Right renal pelvis (tissue), 4 donors: ENCODE measurements at places on chromosomes 11 and 22.

DNA sequence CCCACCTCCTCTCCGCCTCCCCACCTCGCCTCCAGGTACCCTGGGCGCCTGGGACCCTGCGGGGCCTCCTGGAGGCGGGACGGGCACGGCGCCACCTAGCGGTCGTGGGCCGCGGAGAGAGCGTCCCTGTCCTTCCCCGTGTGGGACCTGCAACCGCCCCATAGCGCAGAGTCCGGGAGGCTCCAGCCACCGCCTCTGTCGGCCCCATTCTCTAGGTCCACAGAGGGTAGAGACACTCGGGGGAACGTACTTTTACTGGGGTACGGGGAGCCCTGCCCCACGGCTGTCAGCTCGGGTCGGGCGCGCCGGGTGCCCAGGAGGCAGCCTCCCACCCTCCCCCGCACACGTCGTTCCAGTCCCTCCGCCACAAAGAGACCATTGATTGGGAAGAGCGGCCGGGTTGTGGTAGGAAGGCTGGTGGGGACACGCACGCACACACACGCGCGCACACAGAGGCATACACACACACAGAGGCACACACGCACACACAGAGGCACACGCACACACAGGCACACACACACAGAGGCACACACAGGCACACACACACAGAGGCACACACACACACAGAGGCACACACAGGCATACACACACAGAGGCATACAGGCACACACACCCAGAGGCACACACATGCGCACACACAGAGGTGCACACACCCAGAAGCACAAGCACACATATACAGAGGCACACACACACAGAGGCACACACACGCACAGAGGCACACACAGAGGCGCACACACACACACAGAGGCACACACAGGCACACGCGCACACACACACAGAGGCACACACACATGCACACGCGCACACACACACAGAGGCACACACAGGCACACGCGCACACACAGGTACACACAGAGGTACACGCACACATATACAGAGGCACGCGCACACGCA lies 12.6 kb upstream of the NECTIN1 start:
- DNase-seq = no peak

GRCh38 chr11:17428925-17429324 lies 40.5 kb upstream of the KCNJ11 start:
- no peak for DNase-seq

GRCh38 chr22:27905653-27906052 lies 13.4 kb downstream of the PITPNB start:
- no peak for DNase-seq

- no peak for DNase-seq
Measured at GRCh38 chr11:117610045-117610444, 187.0 kb downstream of the DSCAML1 start.
